Stimulated activated CD8-positive, alpha-beta memory T cell treated with anti-CD3 and anti-CD28 coated beads, Interleukin-7, amount 100 ng/mL, for 48 hours (primary cell): ENCODE measurements at places on chromosomes 13 and 19.

- DNase-seq: no peak
Measured at GRCh38 chr19:56291867-56292266, 19.3 kb downstream of the EDDM13 start.

DNA sequence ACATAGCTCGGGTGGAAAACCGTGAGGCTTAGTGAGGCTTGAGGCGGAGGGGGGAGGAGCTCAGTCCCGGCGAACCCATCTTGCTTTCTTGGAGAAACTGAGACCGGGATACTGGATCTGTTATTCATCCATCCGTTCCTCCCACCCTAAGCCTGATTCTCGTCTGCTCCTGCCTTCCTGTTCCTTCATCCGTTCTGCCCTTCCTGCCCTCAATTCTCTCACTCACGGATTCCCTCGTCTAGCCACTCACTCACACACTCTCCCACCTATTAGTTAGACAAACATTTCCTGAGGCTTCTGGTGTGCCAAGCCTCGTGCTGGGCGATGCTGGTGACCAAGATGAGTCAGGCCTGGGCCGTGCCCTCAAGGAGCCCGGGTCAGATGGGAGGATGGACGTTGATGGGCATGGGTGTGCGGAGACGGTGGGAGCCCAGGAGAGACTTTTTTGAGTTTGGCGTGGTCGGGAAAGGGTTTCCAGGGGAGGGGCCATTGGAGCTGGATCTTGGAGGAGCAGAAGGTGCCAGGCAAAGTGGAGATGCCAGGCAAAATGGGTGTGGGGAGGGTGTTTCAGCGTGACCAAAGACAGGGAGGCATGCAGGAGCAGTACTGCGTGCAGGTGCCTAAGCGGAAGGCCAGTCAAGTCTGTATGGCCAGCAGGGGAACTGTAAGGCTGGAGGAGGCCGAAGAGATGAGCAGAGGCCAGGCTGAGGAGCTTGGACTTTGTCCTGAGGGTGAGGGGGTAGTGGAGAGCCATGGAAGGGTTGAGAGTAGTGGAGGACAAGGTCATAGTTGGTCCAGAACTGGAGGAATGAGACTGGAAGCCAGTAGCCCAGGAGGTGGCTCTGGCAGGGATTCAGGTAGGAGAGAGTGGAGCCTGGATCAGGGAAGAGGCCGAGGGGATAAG, 7.4 kb upstream of the CNFN start:
- no peak for DNase-seq

DNA sequence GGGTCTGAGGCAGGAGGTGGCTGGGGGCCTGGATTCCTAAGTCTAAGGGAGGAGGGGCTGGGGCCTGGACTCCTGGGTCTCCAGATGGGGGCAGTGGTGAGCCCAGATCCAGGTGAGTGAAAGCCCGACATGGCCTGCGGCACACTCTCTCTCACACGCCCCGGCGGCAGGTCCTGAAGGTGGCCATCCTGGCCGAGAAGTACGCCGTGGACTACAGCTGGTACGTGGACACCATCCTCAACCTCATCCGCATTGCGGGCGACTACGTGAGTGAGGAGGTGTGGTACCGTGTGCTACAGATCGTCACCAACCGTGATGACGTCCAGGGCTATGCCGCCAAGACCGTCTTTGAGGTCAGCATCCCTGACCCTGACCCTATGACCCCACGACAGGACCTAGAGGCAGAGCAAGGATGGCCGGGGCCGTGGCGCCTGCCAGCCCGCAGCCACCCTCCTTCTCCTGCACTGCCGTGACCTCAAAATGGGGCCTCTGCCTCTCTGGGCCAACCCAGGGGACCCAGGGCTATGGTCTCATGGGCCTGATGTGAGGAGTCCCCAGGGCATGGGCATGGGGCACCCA, 13.2 kb downstream of the FUZ start:
- DNase-seq: no peak

DNA sequence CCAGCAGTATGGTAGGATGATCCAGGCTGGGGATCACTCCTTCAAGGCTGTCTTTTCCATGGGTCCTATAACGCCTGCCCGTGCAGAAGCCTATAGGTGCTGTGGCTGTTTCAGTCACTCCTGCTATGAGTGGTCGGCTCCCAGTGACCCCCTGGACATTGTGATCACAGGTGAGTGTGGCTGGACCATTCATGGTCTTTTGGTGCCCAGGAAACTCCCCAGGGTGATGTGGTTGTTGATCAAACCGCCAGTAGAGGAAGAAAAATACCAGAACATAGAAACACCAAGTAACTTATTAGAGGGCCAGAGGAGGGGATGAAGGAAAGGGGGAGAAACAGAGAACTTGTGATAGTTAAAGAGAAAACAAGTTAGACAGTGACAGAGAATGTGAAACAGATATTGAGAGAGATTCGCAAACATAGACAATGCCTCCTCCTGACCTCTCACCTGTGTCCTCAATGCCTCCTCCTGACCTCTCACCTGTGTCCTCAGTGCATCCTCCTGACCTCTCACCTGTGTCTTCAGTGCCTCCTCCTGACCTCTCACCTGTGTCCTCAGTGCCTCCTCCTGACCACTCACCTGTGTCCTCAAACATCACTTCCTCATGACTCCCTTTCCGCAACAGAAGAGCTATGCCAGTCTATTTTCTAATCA, 19.4 kb downstream of the LAIR2 start:
- DNase-seq: no peak

- DNase-seq: no peak
Measured at GRCh38 chr13:100280681-100281080, 191.8 kb downstream of the PCCA start.

- no peak for DNase-seq
Measured at GRCh38 chr13:112119192-112120030, 52.5 kb downstream of the SOX1 start.

- no peak for DNase-seq
Measured at GRCh38 chr13:44191504-44192171, 182.0 kb upstream of the SERP2 start.

DNA sequence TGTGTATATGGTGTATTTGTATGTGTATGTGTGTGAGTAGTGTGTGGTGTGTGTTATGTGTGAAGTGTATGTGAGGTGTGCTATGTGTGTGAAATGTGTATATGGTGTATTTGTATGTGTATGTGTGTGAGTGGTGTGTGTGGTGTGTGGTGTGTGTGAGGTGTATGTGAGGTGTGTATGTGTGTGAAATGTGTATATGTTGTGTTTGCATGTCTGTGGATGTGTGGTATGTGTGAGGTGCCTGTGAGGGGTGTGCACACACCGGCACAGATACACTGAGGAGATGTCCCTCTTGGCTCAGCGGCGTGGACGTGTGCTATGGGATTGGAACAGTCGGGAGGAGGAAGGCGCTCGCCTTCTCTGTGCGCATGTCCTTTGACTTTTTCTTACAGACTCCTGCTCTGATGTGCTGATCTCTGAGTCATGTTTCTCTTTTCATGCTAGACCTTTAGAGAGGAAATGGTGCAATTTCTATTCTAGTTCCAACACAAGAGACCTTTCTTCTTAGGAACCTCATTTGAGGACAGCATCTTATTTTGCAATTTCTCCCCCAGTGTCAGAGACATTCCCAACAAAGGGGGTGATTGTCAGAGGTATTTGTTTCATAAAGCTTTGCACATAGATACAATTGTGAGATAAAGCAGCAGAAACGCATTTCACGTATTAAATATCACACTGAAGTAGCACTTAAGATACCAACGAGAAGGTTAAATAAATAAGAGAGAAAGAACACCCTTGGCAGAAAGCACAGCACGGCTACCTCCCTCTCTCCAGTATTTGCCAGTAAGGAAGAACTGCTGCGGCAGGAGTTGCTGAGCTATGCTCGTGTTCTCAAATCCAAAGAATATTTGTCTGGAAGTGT, 11.3 kb upstream of the TNFRSF19 start:
- DNase-seq: no peak

GRCh38 chr19:38425810-38426466, at the start of gene RASGRP4:
RASGRP4 (minus strand) TSS chr19:38426219; CDS start chr19:38426091, 128 bp downstream.
- DNase-seq: no peak

DNA sequence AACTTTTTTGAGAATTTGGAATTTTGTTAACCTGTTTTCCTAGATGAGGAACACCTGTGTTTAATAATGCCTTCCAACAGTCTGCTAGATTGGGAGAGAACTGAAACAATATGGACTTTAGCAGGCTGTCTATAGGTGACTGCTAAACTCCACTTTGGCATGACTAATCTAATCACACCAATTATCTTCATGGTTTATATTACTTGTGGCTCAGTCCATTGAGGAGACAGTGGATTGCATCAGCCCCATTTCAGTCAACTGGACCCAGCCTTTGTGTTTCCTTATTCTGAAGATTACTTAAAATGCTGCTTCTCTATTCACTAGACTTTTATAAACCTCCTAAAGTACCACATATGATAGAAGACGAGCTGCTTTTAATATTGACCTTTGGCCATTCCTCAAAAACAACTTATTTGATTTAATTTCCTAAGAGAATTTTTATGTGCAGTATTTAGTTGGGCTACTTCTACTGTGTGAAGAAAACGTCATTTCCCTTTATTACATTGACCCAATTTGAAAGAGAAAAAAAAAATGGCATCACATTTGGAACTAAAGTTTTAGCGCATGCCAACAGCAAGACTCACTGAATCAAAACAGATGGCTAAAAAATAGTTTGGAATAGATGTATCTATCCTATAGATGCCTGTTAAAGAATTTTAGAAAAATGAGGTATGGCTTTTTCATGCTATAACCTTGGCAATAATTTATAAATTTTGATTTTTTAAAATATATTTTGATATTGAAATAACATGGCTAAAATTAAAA, 295.8 kb downstream of the NDFIP2 start:
- no peak for DNase-seq

- no peak for DNase-seq
Measured at GRCh38 chr13:109465148-109465547, 321.2 kb downstream of the IRS2 start.

DNA sequence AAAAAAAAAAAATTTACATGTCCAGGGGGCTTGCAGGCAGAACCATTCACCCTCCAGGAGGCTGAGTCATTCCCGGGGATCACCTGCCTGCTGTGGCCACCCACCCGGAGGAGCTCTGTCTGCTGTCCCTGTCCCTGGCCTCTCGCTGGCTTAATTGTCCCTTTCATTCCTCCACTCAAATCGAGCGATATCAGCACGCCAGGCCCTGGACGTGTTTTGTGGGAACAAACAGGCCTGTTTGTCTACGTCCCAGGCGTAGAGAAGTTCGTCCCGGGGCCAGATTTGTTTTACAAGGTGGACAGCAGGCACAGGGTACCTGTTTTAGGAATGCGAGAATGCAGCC, 21.2 kb downstream of the SULT2B1 start:
- DNase-seq: no peak

DNA sequence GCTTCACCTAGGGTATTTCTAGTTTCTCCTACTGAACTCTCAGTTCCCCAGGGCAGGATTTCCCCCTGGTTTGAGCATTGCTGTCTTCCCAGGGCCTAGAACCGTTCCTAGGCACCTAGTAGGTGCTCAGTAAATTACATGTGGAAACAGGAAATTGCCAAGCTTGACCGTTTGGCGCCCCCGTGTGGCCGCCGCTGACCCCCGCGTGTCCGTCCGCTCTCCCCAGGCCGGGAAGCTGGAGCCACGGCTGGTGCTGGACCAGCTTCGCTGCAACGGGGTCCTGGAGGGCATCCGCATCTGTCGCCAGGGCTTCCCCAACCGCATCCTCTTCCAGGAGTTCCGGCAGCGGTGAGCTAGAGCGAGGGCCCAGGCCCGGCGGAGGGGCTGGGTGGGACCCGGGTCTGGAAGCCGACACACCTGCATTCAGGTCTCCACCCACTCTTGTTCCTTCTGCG, 55.5 kb downstream of the MYH14 start:
- no peak for DNase-seq

- no peak for DNase-seq
Measured at GRCh38 chr19:15584095-15584494, 30.9 kb upstream of the CYP4F8 start.

- peak; percentile 37 for DNase-seq
Measured at GRCh38 chr19:55206664-55207500, 2.4 kb downstream of the PTPRH start.

DNA sequence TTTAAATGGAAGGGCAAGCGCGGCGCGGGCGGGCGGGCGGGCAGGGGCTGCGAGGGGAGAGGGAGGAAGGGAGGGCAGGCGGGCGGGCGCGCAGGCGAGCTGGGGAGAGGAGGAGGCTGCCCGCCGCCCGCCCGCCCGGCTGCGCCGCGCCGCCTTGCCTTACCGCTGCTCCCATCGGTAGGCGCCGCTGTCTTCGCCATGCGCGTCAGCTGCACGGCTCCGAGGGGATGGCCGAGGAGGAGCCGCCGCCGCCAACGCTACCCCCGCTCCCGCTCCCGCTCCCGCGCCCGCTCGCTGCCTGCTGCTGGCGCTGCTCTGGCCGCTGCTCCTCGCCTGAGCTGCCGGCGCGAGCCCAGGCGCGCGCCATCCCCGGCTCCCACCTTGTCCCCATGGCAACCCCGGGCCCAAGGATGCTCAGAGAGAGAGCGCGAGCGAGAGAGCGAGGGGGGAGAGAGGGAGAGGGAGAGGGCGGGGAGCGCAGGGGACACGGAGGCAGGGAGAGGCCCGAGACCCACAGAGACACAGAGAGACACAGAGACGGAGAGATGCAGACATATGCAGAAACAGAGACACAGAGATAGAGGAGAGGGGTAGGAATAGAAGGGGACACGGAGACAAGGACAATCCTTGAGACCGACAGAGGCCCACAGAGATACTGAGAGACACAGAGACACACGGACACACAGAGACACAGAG, 40.3 kb downstream of the DEDD2 start:
- DNase-seq: peak; percentile 48

DNA sequence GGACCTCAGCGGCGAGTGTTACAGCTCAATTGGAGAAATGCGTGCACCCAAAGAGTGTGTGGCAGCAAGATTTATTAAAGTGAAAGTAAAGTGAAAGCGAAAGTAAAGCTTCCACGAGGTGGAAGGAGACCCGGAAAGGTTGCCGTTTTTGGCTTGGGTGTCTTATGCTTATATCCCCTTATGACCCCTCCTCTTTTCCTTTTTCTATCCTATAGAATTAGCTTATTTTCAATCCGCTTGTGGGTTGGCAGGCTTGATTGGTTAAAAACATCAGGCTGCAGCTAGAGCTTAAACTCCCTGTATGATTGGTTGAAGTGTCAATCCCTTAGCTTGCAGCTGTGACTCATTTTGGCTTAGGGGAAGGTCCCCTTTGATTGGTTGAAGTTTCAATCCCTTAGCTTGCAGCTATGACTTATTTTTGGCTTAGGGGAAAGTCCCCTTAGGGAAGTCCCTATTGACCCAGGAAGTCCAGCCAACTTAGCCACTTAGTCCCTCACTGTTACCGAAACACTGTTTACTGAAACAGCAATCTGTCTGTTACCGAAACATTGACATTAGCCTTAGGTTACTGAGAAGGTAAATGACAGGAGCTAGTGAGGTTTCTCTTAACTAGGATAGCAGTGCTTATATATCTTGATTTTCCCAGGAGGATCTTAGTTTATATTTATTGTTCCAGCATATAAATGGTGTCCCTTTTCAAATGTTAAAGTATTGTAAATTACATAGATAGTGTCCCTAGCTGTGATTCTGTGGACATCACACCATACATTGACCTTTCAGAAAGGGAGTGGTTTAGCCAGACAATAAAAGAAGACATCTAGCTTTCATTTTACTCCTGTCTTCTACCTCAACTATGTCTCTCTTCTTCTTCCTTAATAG, 575.8 kb downstream of the DACH1 start:
- DNase-seq: peak; percentile 10
